ENCODE measurements at places on chromosomes 11 and 22.
A peak's percentile ranks its signal among the peaks of the same experiment; 100 is the strongest.

DNA sequence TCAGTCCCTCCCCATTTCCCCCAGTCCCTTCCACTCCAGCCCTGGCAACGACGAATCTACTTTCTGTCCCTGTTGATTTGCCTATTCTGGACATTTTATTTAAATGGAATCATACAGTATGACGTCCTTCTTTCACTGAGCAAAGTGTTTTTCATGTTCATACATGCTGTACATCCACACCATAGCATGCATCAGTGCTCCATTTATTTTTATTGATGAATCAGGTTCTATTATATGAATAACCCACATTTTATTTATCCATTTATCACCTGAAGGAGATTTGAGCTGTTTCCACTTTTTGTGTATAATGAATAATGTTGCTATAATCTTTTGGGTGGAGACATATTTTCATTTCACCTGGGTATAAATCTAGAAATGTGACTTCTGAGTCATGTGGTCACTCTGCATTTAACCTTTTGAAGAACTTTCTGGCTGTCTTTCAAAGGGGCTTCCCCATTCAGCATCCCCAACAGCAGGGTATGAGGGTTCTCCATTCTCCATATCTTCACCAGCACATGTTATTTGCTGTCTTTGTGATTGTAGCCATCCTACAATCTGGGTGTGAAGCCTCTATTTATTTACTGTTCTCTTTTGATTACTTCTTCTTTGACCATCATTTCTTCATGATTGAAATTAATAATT lies 531.7 kb downstream of the ETS1 start:
- no peak for DNase-seq

DNA sequence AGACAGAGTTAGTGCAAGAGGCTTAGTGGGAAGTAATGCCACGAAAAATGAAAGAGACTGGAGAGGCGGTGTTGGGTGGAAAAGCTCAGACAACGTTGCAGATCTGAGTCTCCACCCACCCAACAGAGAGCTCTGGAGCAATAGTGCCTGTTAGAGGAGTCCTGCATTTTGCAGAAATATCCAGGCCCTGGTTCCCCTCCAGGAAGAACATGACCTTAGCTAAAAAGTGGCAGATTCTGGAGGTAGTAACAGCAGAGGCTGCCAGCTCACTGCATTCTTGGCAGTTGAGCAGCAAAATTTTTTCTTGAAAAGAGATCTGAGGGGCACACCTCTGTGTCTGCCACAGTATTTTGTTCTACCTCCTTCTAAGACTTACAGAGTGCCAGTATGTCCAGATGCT lies 27.7 kb upstream of the BIRC3 start:
- DNase-seq, result no peak

DNA sequence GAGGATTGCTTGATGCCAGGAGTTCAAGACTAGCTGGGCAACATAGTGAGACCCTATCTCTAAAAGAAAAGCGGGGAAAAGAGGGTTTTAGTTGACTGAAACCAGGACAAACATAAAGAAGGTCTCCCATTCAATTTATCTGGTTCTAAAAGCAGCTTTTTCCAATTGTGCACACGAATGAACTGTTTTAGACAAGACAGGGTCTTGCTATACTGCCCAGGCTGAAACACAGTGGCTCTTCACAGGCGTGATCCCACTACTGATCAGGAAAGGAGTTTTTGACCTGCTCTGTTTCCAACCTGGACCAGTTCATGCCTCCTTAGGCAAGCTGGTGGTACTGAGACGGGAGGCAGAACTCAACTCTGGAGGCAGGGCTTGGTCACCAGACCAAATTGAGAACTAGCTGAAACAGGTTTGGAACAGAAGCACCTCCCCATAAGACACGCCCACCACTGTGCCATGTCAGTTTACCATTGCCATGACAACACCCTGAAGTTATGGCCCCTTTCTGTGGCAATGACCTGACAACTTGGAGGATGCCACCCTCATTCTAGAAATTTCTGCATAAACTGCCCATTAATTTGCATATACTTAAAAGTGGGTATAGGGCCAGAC lies 2.8 kb upstream of the NUCB2 start:
- peak; percentile 40 for DNase-seq

- no peak for DNase-seq
Observed at GRCh38 chr11:19199771-19200170, 2.0 kb downstream of the CSRP3 start.

- DNase-seq, result no peak
Observed at GRCh38 chr11:43316451-43316850, 4.7 kb downstream of the API5 start.

GRCh38 chr11:7896009-7896785 lies 34.9 kb downstream of the OR10A6 start:
- DNase-seq, result no peak

DNA sequence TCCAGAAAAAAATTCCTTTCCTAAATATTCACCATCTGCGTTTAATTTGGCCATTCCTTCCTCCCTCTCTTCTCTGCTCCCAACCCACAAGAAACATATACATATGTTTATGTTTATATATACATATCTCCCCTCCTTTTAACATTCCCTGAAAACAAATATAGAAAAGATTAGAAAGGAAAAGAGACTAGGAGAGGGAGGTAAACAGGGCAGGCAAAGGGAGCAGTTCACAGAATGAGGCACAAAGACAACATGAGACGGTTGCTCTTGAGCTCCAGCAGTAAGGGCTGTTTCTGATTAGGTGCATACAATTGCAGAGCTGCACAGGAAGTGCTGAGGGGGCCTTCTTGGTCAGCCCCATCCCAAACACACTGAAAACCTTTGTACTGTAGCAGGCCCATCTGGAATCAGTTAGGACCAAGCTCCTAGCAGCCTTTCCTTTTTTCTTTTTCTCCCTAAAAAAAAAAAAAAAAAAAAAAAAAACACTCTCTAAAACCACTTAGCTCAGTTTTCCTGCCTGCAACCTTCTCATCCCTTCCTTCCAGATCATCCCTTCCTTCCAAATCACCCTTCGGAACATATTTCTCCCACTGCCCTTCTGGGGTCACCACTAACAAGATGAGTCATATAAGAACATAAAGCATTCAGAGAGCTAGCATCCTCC lies 57.0 kb downstream of the RBFOX2 start:
- peak; percentile 87 for DNase-seq

- DNase-seq, result no peak
Observed at GRCh38 chr11:85115798-85116197, 511.3 kb downstream of the DLG2 start.

DNA sequence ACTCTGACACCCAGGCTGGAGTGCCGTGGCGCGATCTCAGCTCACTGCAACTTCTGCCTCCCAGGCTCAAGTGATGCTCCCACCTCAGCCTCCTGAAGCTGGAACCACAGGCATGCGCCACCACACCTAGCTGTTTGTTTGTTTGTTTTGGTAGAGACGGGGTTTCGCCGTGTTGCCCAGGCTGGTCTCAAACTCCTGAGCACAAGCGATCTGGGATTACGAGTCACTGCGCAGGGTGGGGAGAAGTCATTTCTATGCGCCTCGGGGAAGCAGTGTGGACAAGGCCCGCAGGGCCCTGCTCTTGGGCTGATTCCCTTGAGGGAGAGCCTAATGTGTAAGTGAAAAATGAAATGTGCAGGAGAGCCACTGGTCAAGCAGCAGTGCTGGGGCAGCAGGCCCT lies 19.6 kb upstream of the SEPTIN5 start:
- DNase-seq, result no peak

DNA sequence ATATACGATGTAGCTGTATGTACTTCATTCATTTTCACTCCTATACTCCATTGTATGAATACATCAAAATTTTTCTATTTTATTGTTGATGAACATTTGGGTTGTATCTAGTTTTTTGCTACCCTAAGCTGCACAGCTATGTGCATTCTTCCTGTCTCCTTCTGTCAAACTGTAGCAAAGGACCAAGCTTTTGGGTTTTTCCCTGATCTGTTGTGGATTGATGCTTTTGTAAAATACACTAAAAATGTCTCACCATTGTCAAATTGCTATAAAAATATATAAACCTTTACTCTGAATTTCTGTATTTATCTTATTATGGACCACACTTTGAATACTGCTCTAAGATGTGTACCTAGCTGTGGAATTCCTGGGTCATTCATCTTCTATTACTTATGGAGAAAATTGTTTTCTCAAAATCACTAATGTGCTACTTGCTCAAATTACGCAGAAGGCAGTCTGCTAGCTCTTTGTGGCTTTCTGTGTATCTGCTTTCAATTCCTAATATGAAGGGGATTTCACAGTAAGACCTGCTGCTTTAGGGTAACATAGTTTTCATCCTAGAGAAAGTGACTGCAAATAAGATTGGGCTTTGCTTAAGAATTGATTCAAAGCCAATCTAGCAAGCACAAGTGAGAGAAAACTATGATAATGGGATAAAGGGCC lies 123.4 kb downstream of the CYP2R1 start:
- DNase-seq, result no peak

GRCh38 chr11:67311556-67312082 lies 8.3 kb downstream of the SSH3 start:
- DNase-seq, result no peak

DNA sequence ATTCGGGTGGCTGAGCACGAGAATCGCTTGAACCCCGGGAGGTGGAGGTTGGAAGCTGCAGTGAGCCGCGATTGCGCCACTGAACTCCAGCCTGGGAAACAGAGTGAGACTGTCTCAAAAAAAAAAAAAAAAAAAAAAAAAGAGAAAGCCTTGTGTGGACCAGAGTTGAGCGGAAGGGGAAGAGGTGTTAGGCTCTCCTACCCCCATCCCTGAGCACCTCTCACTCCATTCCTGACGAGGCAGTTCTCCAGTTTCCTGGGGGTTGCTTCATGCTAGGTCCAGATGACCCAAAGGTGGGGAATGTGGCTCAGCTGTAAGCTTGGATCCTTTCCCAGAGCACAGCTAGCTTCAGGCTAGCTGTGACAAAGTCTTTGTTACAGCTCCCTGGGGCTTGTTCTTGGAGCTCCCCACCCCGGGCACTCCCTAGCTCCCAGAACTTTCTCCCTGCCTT lies 8.8 kb upstream of the DNAL4 start:
- DNase-seq, result peak; percentile 63

- peak; percentile 56 for DNase-seq
Observed at GRCh38 chr11:47980088-47980906, at the start of gene PTPRJ. TSS of gene PTPRJ (plus strand) at chr11:47980559. CDS start at chr11:47980913, 354 bp downstream.

DNA sequence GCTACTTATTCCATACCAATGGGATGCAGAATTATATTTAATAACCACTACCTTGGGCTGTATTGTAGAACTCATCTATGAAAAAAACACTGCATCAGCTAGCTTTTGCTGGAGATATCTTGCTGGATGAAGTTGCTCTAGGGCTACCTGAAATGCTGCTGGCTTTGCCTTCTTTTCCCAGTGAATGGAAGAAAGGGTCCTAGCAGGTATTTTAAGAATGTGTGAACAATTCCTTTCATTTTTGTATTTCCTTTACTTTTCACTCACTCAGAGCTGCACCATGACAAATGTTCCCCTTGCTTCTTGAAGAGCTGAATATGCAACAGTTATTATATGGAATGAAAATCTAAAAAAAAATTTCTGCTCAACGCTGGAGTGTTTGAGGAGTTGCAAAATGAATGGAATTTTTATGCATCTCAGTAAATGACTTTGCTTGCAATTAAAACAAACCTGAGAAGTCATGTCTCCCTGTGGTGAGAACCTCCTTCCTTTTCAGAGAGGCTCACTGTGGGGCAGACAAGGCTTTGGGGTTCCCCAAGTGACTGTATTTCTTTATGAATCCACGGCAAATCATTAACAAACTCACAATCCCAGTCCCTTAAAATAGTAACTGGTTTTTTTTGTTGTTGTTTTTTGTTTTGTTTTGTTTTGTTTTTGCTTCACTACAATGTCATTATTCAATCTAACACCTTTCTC lies 566.8 kb upstream of the KIRREL3 start:
- DNase-seq, result no peak

- DNase-seq, result no peak
Observed at GRCh38 chr11:120392793-120393192, 56.6 kb downstream of the ARHGEF12 start.

DNA sequence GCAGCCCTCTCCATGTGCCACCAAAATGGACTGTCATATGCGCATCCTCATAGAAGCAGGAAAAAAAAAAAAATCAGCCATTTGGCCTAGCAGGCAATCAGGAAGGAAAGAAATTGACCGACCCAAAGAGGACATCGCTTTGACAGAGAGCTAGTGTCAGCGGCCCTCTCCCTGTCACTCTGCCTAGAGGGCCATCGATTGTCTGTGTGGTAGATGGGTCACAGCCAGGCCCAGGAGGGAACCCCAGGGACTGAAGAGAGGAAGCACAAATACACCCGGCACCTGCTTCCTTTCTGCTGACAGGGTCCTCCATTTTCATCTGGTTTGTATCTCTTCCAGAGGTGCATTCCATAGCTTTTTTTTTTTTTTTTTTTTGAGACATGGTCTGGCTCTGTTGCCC lies 21.8 kb downstream of the VPS37C start:
- DNase-seq, result no peak

DNA sequence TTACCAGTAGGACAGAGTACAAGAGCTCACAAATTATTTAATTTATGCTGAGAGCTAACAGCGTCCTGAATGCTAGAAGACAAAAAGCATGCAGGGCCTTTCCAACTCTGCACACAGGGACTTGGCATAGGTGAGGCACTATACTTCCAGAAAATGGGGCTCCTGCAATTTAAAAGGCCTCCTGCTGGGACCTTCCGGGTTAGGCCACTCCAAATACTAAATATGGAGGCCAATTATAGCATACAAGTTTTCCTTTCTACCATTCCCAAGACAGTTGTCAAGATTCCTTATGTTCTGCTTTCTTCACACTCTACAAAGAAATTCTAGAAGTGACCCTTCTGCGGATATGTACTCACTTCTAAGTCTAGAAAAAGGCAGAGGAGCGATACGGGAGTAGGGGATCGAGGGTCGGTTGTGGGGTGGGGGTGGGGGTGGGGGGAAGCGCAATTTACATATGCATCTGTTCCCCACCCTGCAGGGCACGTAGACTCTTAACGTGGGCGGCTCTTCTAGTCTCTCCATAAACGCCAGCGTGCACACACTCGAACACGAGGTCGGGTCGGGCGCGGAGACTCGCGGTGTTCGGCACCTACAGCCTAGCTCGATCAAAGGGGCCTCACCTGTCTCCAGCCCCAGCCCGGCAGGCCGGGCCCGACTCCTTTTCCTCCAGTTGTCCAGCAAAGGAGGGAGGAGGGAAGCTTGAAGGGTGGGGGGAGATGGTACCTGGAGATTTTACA lies 728 bp downstream of the DCUN1D5 start:
- peak; percentile 58 for DNase-seq

- no peak for DNase-seq
Observed at GRCh38 chr11:43573873-43574272, 106.7 kb upstream of the HSD17B12 start.

GRCh38 chr22:47710135-47710534 lies 947.7 kb downstream of the TBC1D22A start:
- DNase-seq, result no peak

- no peak for DNase-seq
Observed at GRCh38 chr11:112727341-112727841, 233.8 kb upstream of the NCAM1 start.

- no peak for DNase-seq
Observed at GRCh38 chr11:100356035-100356434, 331.1 kb upstream of the ARHGAP42 start.
